ENCODE measurements at places on chromosomes 1 and 21. TPM values are rescaled to one million over a fixed set of nuclear protein-coding genes. Genes with fewer than 3 reads are reported as not detected.

The AGBL4 gene
- not detected for total RNA-seq

The PRAMEF5 gene
- not detected for total RNA-seq

DNA sequence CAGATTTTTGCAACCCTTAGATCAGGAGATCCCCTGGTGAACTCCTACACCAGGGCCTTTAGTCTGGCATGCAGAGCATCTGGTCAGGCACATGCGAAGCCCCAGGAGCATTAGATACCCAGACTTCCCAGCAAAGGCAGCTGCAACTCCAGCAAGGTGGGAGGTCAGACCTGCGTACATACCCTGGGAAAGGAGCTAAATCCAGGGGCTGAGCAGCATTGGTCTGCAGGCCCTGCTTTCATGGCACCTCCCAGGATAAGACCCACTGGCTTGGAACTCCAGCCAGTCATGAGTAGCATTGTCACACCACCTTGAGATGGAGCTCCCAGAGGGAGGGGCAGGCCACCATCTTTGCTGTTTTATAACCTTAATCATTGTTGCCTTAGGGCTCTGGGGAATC lies 92.3 kb downstream of the KCNT2 start:
- DNase-seq = no peak

GRCh38 chr21:21034036-21034435 lies 35.8 kb downstream of the NCAM2 start:
- no peak for DNase-seq

GRCh38 chr1:113714606-113715269 lies 44.5 kb downstream of the PHTF1 start:
- no peak for DNase-seq

The PLA2G4A gene
- 5.2 TPM for total RNA-seq

GRCh38 chr1:119840745-119841144 lies 29.5 kb upstream of the REG4 start:
- no peak for DNase-seq

DNA sequence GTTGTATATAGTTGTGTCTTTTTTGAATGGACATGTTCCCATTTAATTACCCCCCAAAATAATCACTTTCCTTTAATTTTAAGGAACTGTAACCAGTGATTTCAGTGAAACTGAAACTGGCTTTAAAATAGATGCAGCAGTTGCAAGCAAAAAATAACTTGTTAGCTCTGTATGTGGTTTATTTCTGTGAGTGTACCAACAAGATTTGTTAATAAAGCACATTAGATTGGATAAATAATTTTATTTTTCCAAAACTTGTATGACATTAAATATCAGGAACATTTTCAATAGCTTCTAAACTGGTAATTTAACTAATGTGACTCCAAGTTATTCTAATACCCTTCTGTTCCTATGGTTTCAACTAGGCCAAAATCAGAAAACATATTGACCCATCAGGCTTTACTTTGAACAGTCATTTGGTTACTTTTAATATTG lies 184.3 kb upstream of the CACYBP start:
- no peak for DNase-seq

The IFFO2 gene
- 24.8 TPM for total RNA-seq

DNA sequence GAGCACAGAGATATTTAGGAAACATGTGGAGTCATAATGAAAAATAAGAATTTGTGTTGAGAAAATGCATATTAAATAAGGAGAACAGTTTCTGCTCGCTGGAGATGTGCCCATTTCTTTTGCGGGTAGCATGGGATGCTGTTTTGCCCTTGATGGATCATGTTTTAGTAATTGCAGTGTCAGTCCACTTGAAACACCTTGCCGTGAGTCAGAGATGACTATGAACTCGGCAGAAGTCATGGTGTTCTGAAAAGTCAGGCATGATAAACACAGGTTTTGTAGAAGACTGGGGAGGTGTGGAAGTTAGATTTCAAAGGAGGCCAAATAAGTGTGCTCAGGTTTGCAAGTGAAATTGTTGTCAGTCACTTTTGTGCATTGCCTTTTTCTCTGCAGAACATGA lies 315.0 kb upstream of the LRRC7 start:
- no peak for DNase-seq

Measured in thoracic aorta (tissue), 2 donors.